ENCODE measurements at places on chromosomes 1 and 21.

DNA sequence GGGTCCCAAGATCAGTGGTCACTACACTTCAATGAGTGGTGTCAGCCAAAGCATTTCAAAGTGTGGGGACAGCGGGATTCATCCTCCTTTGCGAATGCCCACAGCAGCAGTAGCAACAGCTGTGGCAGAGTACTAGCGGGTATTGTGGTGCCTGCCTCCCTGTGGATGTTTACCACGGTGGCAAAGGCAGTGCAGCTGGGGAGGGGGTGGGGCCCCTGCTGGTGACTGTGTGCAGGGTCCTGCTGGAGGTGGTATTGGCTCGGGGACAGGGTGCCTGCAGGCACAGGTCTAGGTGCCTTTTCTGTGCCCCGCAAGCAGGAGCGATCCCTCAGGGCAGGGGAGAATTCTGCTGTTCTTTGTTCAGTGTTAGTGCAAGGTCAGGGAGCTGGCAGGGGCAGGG lies 415.7 kb downstream of the USP25 start:
- no peak for DNase-seq

GRCh38 chr1:167367705-167368104 lies 147.0 kb downstream of the POU2F1 start:
- no peak for DNase-seq

DNA sequence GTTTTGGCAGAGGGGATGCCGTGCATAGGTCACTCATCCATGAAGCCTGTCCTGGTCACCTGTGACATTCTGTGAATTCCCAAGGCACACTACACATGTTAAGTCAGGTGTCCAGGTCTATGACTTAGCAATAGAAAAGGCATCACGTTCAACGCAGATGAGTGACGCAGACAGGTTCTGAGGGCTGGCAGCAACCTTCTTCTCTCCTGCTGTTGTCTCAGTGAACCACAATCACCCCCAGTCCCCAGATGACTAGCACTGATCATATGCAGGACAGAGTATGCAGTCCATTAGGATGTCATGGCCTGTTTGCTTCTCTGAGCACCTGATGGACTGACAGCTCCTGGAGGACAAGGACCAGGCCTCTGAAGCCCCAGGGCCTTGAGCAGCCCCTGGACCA lies 157.8 kb upstream of the KAZN start:
- no peak for DNase-seq

DNA sequence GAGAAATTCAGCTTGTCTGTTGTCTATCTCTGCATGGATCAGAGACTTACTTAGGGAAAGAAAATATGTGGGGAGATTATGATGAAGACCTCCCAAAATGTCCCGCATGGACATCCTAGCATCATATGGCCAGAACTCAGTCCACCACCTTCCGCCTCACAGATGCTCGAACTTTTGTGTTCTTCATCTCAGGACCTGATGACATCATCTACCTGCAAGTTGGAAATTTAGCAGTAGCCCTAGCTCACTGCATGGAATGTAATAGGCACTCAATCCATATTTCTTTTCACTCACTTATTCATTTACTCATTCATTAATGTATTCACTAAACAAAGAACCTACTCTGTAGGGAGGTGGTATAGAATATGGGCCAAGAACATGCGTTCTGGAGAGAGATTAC lies 96.8 kb downstream of the CLIC6 start:
- no peak for DNase-seq

- no peak for DNase-seq
Observed at GRCh38 chr1:164622068-164622845, 63.3 kb downstream of the PBX1 start.

DNA sequence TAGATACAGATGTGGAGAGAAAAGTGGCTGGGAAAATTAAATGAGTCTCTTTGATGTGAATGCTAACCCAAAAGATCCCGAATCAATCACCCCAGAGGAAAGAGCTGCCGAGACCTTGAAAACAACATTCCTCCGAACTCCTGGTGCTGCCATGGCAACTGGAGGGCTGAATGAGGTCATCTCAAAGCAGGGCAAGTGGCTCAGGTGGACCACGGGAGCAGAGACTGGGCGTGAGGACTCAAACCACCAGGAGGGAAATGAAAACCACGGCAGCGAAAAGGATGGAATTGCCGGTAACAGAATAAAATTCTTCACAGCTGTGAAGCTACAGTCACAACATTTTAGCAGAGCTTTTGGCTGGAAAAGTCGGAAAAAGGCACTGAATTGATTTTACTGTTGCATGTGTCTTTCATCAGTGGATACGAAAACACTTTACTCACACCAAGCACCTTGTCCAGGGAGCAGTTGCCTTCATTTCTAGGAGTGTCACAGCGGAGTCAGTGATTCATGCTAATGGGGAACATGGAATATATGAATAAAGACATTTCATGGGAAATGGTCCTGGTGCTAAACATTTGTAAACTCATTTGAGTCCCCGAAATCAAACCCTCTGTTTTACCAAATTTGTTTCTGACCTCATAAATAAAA lies 23.2 kb upstream of the BECN2 start:
- peak; percentile 43 for DNase-seq

All from EH (cell line).